Glutamatergic neuron (in vitro differentiated cells): ENCODE measurements at places on chromosomes 12 and 14. TPM values are rescaled to one million over a fixed set of nuclear protein-coding genes. Genes with fewer than 3 reads are reported as not detected.

Gene GLIPR1L1
- not detected for total RNA-seq

Gene KRT82
- not detected for total RNA-seq

Gene DIO2
- total RNA-seq, result 1.5 TPM

Gene ASCL1
- not detected for total RNA-seq

Gene PRIM1
- 11.3 TPM for total RNA-seq

Gene CLEC6A
- not detected for total RNA-seq

Gene CCER1
- not detected for total RNA-seq

Gene PPFIA2
- 31.1 TPM for total RNA-seq

Gene AGAP2
- 45.5 TPM for total RNA-seq

Gene ACSS3
- 3.6 TPM for total RNA-seq

Gene HOTAIR
- total RNA-seq, result not detected

Gene PROX2
- not detected for total RNA-seq

Gene FBXL14
- 28.8 TPM for total RNA-seq

Gene CEBPE
- total RNA-seq, result not detected

Gene RTL1
- not detected for total RNA-seq

Gene PNMA1
- 145 TPM for total RNA-seq

Gene ACOT6
- not detected for total RNA-seq

Gene CCDC184
- 36.2 TPM for total RNA-seq

Gene BDKRB2
- total RNA-seq, result 3.8 TPM

Gene C14orf180
- total RNA-seq, result not detected

Gene TMPRSS12
- not detected for total RNA-seq

Gene TBK1
- total RNA-seq, result 15.8 TPM

Gene SERPINA5
- not detected for total RNA-seq

Gene ZC3H10
- total RNA-seq, result 11.1 TPM

Gene ANO2
- not detected for total RNA-seq

Gene FAIM2
- total RNA-seq, result 3.5 TPM

Gene TAS2R46
- 3.3 TPM for total RNA-seq

Gene CYP46A1
- total RNA-seq, result 2.1 TPM

Gene TAS2R10
- 0.69 TPM for total RNA-seq

Gene SERPINA1
- not detected for total RNA-seq

Gene KRT80
- not detected for total RNA-seq

Gene TAS2R43
- 1.5 TPM for total RNA-seq

Gene EIF4B
- total RNA-seq, result 283 TPM

Gene ANKRD33
- not detected for total RNA-seq

Gene SLC6A12
- 0.64 TPM for total RNA-seq

Gene MIP
- total RNA-seq, result not detected

Gene NKX2-1
- not detected for total RNA-seq

Gene DIO3
- not detected for total RNA-seq

Gene HNF1A
- total RNA-seq, result not detected

Gene SP7
- not detected for total RNA-seq

Gene PARP11
- total RNA-seq, result 19.0 TPM

Gene SLC5A8
- total RNA-seq, result not detected

Gene GARIN6
- total RNA-seq, result not detected

Gene DTX1
- 4.3 TPM for total RNA-seq

Gene GSG1
- not detected for total RNA-seq

Gene MAP1LC3B2
- 4.4 TPM for total RNA-seq
